ENCODE measurements at places on chromosomes 11 and 22.

GRCh38 chr11:128195057-128195751 lies 392.2 kb downstream of the ETS1 start:
- DNase-seq, result no peak

- DNase-seq, result no peak
Measured at GRCh38 chr11:100340466-100341319, 346.4 kb upstream of the ARHGAP42 start.

DNA sequence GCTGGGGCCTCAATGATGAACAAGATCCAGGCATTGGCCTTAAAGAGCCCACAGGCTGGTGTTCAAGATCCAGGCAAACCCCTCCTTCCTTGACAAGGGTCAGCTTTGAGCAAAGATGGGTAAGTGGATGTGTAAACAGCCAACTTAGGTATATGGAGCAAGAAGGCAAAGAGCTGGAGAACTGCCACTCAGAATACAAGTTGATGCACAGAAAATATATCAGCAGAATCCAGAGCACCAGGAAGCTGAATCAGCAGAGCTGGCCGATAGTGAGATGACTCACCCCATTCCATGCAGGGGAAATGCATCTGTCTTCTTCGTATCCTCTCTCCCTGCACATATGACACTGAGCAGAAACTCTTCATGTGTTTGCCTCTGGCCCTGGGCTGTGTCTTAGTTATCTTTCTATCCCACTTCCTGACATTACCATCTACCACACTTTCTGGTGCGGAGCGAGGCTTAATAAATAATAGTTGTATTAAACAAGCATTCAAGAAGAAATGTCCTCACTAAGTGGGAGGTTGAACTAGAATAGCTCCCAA lies 57.8 kb downstream of the ENDOD1 start:
- DNase-seq, result no peak

- DNase-seq, result no peak
Measured at GRCh38 chr22:37171662-37172061, 16.4 kb downstream of the C1QTNF6 start.

- no peak for DNase-seq
Measured at GRCh38 chr11:68335683-68336082, 23.3 kb downstream of the LRP5 start.

GRCh38 chr22:17988800-17989513 lies 35.4 kb downstream of the MICAL3 start:
- DNase-seq, result no peak

DNA sequence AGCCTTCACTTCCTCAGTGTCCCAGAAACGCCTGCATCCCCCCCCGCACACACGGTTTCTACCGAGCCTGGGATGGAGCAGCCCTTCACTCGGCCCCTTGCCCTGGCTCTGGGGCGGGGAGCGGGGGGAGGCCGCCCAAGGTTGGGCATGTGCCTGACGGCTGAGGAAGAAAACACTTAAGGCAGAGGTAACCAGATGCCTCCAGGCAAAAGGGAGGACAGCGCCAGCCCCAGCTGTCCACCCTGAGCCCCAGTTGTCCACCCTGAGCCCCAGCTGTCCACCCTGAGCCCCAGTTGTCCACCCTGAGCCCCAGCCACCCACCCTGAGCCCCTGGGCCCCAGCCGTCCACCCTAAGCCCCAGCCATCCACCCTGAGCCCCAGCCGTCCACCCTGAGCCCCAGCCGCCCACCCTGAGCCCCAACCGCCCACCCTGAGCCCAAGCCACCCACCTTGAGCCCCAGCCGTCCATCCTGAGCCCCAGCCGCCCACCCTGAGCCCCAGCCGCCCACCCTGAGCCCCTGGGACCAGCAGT lies 3.8 kb upstream of the TTLL8 start:
- DNase-seq, result no peak

GRCh38 chr11:117620086-117620485 lies 176.9 kb downstream of the DSCAML1 start:
- no peak for DNase-seq

- DNase-seq, result no peak
Measured at GRCh38 chr11:127066401-127067090, 66.0 kb upstream of the KIRREL3 start.

- peak; percentile 35 for DNase-seq
Measured at GRCh38 chr11:57761301-57762234, at the start of gene CTNND1. Gene CTNND1, plus strand, starts transcription at chr11:57761802. Its CDS starts 29,677 bp downstream, at chr11:57791479.

DNA sequence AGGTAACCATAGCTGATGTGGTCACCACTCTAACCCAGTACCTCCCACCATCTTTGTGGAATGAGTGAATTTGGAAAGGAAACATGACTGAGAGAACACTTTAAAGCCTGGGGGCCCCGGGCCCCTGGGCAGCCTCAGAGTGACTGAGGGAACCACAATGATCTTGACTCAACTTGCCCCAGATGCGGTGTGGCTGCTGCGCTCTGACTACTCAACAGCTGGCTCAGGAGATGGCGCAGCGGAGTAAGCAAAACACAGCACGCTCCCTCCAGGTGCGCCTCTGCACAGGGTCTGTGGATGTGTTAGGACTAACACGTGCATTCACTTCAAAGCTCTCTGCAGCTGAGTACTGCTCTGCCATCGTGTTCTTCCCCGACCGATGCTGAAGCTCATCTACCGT lies 5.9 kb downstream of the RNF215 start:
- DNase-seq, result no peak

DNA sequence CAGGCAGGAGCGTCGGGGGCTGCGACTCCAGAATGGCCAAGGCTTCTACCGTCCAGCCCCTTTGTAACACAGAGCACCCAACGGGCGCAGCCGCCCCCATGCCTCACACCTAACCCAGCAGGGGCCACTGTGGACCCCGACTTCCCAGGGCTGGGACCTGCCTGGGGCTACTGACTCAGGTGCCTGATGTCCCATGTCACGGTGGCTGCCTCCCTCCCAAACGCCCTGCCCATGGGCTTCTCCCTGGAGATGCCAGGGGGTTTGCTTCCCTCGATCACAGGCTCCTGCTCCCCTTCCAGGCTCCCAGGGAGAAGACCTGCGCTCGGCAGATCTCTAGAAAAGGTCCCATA lies 84.0 kb downstream of the MYEOV start:
- no peak for DNase-seq

DNA sequence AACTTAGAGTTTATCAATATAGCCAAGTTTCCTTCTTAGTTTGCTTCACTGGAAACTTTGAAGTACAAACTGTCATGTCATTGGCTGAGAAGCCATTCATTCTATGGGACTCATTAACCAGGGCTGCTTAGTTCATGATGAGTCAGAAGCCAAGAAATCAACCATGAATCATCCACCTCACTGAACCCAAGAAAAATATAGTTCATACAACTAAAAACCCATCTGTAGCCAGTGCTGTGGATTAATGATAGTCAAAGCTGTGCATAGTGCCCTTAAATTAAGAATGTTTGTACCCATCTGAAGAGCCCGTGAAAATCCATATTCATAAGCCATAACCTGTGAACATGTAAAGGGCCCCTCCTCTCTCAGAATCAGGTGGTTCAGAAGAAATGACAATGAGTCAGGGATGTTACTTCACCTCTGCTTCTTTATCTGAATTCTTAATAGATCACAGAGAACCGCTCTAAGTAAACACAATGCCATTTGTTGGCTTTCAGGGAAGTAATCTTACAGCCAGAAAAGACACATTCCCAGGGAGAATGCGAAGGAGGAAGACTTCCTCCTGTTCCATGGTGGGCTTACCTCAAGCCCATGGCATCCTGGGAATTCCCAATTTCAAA lies 25.4 kb downstream of the MMP20 start:
- DNase-seq, result no peak

DNA sequence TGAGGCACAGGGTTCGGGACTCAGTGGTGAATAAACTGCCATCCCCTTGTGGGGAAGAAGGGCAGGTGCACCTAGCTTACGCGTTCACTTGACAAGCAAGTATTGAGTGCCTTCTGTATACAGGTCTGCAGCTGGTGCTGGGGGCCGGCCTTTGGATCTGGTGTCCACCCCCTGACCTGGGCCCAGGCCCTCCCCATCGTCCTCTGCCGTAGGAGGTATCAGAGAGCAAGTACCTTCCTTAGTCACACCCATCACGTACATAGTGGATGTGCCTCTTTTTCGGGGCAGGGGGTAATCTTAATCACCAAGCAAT lies 53.3 kb downstream of the SMIM38 start:
- DNase-seq, result no peak

DNA sequence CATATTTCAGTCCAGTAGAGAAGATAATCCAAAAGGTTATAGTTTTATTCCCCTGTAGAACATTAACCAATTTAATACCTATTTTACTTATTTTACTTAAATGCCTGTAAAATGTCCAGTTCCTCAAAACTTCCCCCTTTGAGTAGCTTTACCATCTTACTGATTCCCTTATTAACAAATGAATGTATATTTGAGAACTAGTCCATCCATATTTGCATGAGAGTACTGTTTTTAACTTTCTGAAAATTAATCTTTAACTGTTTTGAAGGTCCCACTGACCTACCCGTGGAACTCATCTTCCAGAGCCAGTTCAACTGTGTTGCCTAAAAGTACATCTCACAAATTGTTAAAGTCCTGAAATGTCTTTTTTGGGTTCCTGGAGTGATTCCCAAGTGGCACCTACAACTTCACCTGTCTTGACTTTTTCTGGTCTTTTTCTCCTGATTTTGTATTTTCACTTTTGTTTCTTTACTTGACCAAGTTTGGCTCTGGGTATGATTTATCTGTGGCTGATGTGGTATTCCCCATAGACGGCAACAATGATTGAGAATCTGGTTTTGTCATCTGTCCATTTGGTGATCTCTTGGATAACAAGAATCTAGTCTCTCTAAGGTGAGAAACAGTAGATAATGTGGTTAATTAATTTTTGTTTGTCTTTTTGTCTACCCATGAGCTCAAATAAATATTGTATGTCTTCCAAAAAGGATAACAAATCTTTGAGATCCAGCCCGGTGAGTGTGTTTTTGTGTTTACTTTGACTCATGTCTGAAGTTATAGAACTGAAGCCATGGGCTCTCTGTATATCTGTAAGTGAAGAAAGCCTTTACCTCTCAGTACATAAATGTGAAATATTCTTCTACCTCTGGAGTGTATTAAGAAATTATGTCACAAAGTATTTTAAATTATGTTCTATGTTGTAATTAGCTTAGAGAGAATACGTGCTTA lies 174.2 kb downstream of the ETS1 start:
- no peak for DNase-seq

DNA sequence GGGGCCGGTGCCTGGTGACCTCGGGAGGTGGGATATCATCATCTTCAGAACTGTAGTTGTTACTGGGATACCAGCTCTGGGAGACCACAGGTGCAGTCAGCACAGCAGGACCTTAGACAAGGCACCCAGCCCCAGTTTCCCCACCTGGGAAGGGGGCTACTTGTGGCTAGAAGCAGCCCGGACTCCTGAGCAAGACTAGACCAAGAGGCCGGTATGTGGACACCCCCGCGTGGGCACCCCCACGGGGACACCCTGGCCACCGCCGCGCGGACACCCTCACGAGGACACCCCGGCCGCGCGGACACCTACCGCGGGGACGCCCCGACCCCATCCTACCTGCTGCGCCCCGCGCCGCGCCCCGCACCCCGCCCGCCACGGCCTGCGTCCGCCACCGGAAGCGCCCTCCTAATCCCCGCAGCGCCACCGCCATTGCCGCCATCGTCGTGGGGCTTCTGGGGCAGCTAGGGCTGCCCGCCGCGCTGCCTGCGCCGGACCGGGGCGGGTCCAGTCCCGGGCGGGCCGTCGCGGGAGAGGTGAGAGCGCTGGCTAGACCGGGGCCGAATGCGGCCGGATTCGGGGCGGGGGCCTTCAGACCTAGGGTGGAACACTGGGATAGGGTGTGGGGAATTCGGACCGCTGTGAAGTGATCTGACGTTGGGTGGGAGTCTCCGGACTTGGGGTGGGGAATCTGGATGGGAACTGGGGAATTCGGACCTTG lies at the start of the genes COMT and TXNRD2:
Gene COMT, plus strand, starts transcription at position 408 of the 718 bp plus-strand sequence. CDS start 20,755 bp downstream, outside the sequence.
Gene TXNRD2, minus strand, starts transcription at position 454 of the 718 bp plus-strand sequence. Its CDS starts 15 bp downstream, at position 439.
- peak; percentile 38 for DNase-seq

DNA sequence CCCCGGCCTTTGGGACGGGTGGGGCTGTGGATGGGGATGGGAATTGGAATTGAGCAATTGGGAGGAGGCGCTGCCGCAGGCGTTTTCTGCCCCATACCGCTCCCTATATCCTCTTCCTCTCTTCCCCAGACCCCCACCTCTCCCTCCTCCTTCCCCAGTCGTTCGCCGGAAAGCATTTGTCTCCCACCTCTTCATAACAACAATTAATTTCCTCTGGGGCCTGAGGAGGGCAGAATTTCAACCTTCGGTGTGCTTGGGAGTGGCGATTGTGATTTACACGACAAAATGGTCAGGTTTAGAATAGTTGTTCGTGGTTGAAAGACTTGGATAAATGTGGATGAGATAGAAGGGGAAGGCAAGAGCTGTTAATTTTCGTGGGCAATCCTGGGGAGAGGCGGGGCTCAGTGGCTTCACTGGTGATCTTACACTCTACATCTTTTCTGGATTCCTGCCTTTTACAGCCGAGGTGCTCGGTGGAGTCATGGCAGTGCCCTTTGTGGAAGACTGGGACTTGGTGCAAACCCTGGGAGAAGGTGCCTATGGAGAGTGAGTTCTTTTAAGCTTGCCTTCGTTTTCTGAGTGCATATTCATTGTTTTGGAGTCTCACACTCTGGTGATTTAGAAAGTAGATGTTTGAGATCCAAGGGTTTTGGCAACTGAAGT lies 1.5 kb downstream of the CHEK1 start:
- no peak for DNase-seq

GRCh38 chr11:78898266-78898775 lies 323.7 kb upstream of the NARS2 start:
- no peak for DNase-seq

DNA sequence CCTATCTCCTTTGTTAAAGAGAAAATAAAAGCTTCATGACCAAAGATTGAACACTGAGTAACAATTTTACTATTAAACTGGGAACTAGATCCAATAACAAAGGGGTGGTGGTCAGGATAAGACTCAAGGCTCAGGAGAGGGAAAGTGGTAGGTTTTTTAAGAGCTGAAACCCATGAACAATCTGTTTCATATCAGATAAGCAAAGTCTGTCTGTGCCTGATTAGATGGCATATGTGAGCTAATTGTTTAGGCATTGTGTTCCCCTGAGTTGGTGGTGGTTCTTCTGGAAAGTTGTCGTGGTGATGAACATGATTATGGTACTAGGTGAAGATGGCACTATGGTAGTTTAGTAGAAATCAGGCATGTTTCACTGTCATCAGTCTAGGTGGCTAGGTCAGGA lies 24.4 kb downstream of the USP47 start:
- DNase-seq, result no peak

DNA sequence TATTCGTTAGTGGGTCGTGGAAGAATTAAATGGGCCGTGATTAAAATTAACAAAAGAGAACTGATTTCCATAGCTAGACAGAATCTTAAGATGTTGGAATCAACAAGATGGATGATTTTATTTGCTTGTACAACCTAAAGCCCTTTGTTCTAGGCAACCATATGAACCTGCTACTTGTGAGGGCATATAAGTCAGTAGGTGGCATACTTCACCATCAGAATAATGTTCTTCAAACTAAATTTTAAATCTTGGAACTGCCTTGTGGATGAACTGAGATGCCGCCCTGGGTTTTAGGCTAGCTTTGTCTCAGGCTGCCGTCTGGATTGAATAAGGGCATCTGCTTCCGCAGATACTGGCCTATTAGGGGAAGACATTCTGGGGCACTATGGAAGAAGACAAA lies 40.9 kb downstream of the CSRP3 start:
- DNase-seq, result no peak

- no peak for DNase-seq
Measured at GRCh38 chr22:46272762-46273431, 5.1 kb downstream of the TTC38 start.

- no peak for DNase-seq
Measured at GRCh38 chr11:61828629-61829407, 718 bp downstream of the FADS2 start.

- no peak for DNase-seq
Measured at GRCh38 chr22:43826142-43827002, 14.3 kb upstream of the EFCAB6 start.

GRCh38 chr22:44441401-44442185 lies 56.4 kb downstream of the RTL6 start:
- no peak for DNase-seq

GRCh38 chr11:69909561-69910518 lies 90.6 kb upstream of the FGF3 start:
- DNase-seq, result no peak

Data from bone marrow (tissue), 2 donors.